ENCODE measurements at places on chromosomes 2 and 18.

GRCh38 chr18:70966419-70966818, 677.6 kb downstream of the SOCS6 start:
- DNase-seq = no peak

DNA sequence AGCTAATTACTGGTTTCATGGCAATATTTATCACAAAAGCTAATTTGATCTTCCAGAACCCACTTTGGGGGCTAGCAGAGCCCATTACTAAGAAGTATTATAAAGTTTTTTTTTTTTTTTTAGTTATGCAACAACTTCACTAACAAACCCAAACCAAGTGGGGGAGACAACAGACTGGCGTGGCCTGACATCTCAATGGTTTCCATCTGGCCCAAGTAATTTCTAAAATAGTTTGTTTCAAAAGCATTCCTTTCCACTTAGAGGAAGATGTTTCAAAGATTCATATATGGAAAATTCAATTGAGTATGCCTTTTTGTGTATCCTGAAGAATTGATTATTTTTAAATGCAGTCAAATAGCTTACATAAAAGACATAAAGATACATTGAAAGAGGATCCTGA, 367.1 kb downstream of the HRH4 start:
- no peak for DNase-seq

DNA sequence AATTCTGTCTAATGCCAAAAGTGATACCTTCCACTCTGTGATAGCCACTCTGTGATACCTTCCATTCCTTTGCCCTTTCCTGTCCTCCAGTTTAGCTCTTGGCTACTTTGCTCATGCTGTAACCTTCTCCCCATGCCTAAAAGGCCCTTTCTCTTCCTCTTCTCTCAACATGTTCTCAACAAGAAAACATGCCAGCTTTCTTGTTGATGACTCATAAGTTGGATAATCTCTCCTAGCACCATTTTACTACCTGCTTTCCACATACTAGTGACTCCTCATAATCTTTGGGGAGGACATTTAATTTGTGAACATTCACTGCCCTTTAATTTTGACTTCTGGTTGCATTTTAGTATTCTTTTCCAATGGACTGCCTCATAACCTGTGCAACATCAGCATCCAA, 55.9 kb upstream of the NT5C1B start:
- no peak for DNase-seq

- no peak for DNase-seq
Measured at GRCh38 chr2:16050908-16051489, 110.6 kb downstream of the MYCN start.

Data from head of caudate nucleus (tissue), 42 donors.